Stimulated activated naive CD4-positive, alpha-beta T cell treated with Interleukin-2 at 50 U/mL for 16 hours (primary cell): ENCODE measurements at places on chromosomes 16 and 17.
A peak's percentile ranks its signal among the peaks of the same experiment; 100 is the strongest.

GRCh38 chr16:4214215-4214621 lies 27.7 kb downstream of the SRL start:
- DNase-seq = no peak

GRCh38 chr17:39867880-39868553 lies at the start of gene ZPBP2:
TSS of gene ZPBP2 (plus strand) at chr17:39868202. CDS start at chr17:39868355, 153 bp downstream.
- DNase-seq = peak; percentile 74

GRCh38 chr17:78674595-78675315 lies 97.6 kb upstream of the DNAH17 start:
- no peak for DNase-seq

GRCh38 chr17:58112970-58113631 lies 29.9 kb downstream of the DYNLL2 start:
- DNase-seq = peak; percentile 74

- DNase-seq = no peak
Observed at GRCh38 chr17:19554393-19554792, 20.7 kb downstream of the SLC47A1 start.

DNA sequence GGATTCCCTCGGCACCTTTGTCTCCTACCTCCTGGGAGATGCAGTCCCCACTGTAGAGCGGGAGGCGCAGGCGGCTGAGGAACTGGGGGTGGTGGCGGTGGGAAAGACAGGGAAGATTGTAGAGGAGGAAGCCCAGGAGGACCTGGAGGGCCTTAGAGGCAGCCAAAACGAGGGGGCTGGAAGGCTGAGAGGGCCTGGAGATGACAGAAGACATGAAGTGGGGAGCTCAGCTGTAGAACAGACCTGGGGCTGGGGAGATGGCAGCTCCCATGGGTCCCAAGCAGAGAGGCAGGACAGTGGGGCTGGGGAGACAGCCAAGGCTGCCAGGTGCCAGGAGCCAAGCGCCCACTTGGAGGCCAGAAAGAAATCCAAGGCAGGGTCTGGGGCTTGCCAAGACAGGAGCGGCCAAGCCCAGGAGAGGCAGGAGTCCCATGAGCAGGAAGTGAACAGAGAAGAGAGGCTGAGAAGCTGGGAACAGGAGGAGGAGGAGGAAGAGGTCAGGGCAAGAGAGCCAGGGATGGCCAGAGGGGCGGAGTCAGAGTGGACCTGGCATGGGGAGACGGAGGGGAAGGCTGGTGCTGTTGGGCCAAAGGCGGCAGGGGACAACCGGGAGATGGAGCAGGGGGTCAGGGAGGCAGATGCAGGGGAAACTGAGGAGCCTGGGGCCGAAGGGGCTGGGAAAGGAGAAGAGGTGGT lies 803 bp downstream of the APOBR start:
- DNase-seq = no peak

DNA sequence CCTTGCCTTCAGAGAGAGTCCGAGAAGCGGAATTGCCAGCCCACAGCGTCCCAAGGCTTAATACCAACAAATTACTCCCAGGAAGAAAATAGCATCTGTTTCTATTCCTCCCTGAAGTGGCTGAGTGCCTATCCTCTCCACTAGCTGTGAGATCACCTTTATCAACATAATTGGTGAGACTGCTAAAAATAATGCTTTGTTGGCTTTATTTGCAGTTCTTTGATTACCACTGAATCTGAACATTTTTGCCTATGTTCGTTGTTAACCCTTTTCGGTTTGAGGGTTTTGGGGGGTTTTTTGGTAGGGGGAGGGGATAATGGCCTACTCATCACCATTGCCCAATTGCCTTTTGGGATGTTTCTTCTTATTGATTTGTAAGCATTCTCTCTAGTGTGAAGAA lies 31.0 kb downstream of the MMP15 start:
- no peak for DNase-seq

DNA sequence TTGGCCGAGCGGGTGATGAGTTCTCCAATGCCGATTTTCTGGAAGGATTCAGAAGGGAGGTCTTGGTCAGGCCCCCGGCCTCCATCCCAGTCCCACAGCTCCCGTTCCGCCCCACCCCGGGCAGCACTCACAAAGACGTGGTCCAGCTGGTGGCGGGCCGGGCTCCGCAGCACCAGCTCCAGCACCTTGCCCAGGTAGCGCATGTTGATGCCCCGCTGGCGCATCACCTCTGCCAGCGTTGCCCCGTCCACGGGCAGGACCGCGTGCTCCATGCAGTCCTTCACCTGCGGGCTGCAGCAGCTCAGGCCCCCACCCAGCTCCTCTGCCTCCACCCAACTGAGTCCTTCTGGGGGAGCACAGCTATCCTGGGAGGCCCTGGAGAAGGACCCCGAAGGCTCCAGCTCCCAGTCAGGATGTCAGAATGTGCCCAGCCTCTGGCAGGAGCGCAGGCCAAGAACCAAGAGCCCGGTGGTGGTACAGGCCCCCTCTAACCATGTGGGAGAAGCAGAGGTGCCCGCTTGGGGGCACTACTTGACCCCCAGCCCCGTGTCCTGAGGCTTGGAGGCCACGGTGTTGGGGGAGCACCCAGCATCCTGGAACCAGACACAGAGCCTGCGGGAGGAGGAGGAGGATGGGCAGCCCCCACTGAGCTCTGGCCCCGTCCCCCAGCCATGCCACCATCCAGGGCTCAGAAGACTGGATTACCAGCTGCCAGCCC lies 16.2 kb downstream of the CLUH start:
- no peak for DNase-seq

DNA sequence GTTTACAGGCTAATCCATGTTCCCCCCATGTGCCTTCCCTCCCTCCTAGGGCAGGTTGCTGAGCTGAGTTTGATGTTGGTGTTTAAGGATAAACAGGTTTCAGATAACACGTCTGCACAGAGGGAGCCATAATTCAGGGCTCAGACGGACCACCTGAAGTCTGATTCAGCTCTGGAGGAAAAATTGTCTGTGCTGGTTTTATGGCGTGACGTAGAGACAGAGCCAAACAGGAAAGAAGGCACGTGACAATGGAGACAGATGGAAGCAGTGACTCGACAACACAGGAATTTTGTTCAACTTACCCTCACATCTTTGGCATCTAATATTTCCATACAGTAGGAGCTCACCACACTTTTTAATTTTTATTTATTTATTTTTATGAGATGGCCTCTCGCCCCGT lies 10.7 kb upstream of the USP10 start:
- DNase-seq = no peak

DNA sequence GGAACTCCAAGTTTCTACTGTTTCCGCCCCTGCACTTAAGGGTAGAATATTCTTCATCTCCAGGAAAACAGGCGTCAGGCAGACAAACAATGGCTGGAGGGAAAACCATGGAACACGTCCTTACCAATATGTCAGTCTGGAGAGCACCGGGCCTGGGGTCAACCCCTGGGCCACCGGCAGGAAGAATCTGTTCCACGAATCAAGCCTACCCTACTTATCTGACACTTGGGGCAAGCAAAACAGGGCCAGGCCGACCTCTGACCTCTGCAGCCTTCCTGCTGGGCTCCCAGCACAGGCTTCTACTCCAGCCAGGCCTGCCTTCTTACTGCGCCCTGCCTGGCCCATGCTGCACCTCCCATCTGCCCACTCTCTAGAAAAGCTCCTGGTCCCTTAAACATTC lies 10.1 kb downstream of the VAC14 start:
- DNase-seq = no peak

- DNase-seq = no peak
Observed at GRCh38 chr16:81394966-81395655, 49.5 kb upstream of the CMIP start.

DNA sequence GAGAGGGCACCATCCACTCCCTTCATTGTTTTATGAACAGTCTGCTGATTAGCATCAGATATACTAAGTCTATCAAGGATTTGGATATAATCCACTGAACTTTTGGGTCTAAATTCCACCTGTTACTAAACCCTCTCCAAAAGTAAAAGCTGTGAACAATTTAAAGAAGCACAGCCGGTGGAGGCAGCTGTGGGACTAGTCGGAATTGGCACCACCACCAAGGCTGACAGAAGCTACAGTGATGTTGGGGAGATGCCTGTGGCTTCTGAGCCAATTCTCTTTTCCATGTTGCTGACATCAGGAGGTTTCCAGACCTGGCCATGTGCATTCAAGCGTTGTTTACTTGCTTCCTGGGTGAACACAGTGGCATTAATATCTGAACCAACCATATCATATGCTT lies 679.0 kb upstream of the CA10 start:
- DNase-seq = no peak

- DNase-seq = no peak
Observed at GRCh38 chr16:7366041-7366440, 33.4 kb downstream of the RBFOX1 start.

DNA sequence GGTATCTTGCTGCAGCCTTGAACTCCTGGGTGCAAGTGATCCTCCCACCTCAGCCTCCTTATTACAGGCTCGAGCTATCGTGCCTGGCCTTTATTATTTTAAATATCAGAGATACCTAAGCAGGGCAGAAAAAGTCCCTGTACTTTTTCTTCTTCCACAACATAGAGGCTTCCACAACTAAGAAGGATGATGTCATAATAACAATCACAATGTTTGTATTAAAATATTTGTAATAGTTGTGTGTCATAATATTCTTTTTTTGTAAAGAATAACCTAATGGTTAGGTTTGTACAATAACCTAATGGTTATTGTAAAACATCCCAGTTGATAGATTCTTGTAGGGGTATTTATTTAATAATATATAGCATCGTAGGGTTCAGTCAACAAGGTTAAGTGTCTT lies 26.7 kb upstream of the DUSP14 start:
- no peak for DNase-seq

DNA sequence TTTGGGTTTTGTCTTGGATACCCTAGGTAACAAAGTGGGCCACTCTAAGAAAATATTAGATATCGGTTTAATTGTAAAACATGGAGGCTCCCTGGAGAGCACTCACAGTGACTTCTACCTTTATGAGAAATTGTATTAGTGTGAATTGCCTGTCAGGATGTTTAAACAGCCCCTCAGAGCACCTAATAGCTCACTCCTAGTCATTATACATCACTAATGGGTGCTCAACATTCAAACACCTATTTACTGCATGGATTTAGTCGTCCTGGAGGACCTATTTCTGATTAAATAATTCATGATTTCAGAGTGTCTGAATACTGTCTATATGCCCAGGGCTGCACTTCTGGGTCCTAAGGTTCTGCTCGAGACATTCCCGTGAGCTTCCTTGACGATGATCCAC lies 430.2 kb upstream of the EEF2KMT start:
- no peak for DNase-seq

GRCh38 chr17:34665819-34666763 lies 86.7 kb downstream of the TMEM132E start:
- no peak for DNase-seq

DNA sequence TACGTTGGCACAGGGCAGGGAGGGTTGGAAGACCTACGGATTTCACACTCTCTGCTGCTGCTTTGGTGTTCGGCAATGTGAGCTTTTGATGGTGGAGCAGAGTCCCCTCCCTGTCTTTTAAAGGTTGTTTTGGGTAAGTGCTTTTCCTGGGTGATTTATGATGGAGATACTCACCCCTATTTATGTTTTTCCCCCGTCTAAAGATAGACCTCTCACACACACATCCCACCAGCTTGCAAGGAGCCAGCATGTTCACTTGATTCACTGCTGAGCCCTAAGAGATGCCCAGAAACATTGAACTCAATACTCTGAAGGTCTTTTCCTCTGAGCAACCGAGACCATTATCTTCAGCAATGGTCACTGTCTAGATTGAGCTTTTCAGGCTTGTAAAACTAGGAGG lies 8.3 kb downstream of the RBFOX1 start:
- DNase-seq = no peak

DNA sequence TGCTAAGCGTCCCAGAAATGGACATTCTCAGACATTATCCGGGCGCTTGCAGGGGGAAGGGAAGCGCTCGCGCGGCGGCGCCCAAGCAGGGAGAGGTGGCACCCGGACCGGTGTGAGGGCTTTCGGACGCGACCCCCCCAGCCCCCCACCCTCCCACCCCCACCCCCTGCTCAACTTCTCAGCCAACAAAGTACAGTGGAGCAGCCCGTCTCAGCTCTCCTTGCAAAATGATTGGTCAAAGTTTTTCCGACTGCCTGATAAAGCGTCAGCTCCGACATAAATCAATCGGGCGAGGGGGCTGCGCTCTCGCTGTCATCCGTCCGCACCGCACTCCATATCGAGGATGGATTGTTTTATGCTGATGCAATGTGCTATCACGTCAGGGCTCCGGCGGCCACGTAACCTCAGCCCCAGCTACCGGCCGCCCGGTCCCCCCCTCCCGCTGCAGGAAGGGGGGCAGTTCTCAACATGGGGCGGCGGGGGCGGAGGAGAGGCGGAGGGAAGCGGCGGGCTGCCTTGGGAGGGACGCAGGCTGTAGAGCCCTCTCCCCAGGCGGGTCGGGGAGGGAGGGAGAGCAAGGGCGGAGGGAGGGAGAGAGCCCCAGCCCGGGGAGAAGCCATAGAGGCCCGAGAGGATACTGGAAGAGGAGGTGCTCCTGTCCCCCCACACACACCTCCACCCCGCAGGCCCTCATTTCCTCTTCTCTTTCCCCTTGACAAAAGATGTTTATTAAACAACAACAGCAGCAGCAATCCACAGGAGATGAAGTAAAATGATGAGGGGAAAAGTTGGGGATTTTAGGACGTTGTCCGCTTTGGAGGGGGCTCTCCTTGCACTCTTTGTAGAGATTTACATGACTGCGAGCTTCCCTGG lies at the start of gene HOXB9:
HOXB9 (minus strand) TSS at position 114 of the 873 bp plus-strand sequence; CDS start at position 25, 89 bp downstream.
- peak; percentile 60 for DNase-seq

DNA sequence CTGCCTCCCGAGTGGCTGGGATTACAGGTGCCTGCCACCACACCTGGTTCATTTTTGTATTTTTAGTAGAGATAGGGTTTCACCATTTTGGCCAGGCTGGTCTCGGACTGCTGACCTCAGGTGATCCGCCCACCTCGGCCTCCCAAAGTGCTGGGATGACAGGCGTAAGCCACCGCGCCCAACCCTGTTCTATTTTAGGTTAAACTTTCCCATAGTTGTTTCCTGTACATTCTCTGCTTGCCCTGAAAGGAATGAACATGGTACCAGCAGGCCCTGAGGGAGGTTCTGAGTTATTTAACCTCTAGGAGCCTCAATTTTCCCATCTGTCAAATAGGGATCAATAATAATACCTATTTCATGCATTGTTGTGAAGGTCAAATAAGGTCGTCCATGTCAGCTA lies 11.0 kb upstream of the CDH5 start:
- DNase-seq = no peak

- DNase-seq = no peak
Observed at GRCh38 chr17:32285306-32285705, 19.7 kb downstream of the RHBDL3 start.

DNA sequence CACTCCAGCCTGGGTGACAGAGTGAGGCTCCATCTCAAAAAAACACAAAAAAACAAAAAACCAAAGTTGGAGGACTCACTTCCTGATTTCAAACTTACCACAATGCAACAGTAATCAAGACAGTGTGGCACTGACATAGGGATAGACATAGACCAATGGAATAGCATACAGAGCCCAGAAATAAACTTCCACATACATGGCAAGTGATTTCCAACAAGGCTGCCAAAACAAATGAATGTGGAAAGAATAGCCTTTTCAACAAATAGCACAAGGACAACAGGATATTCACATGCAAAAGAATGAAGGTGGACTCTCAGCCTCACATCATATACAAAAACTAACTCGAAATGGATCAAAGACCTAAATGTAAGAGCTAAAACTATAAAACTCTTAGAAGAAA lies 36.8 kb upstream of the RASD1 start:
- no peak for DNase-seq
